ENCODE measurements at places on chromosomes 7 and 10. TPM values are rescaled to one million over a fixed set of nuclear protein-coding genes. Genes with fewer than 3 reads are reported as not detected.

- no peak for DNase-seq
- H3K27me3 ChIP-seq, result no peaks in the 10 kb centered on the region
- 0 out of 2 replicates have a peak overlapping the region, but pooled peaks have one; percentile 1 for H3K27ac ChIP-seq
- H3K36me3 ChIP-seq, result no peaks in the 10 kb centered on the region
- peaks cover 17% of the 10 kb centered on the region for H3K4me1 ChIP-seq
Observed at GRCh38 chr10:80133206-80133605, 676 bp downstream of the PLAC9 start.

- no peaks in the 10 kb centered on the region for H3K27me3 ChIP-seq
- H3K4me1 ChIP-seq, result peaks cover 39% of the 10 kb centered on the region
- H3K27ac ChIP-seq, result peak overlapping the region; percentile 92
Observed at GRCh38 chr10:97542169-97543024, 30.2 kb upstream of the ANKRD2 start.

GRCh38 chr7:145478541-145478940 is 638.1 kb upstream of the CNTNAP2 start:
- H3K27ac ChIP-seq, result no peak overlapping the region
- no peaks in the 10 kb centered on the region for H3K36me3 ChIP-seq
- H3K4me1 ChIP-seq, result no peaks in the 10 kb centered on the region
- H3K27me3 ChIP-seq, result no peaks in the 10 kb centered on the region
- no peak overlapping the region for H3K4me3 ChIP-seq

DNA sequence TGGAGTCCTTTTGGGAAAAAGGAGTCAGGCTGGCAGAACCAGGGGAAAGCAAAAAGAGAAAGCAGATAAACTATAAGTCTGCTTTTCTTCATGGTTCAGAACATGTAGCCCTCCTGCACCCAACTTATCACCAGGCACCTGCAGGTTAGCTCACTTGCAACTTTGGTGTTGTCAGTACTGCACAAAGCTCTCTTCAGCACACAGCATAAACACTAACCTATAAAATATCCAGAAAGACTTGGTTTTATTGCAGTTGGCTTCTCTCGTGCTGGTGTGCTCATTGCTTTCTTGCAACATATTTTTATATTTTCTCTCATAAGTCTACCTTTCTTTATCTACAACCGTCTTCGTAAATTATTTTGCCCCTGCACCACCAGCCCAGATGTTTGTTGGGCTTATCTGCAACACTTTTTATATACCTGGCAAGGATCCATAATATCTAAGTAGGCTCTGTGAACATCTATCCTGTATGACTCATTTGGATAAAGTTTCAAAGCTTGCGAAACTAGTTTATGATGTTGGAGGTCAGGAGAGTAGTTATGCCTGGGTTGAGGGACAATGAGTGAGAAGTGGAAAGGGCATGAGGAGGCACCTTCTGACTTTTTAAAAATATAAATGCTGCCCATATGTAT is 164.6 kb downstream of the ANKRD30A start:
- H3K27me3 ChIP-seq, result no peaks in the 10 kb centered on the region
- no peak for DNase-seq
- H3K36me3 ChIP-seq, result no peaks in the 10 kb centered on the region
- no peaks in the 10 kb centered on the region for H3K4me1 ChIP-seq

DNA sequence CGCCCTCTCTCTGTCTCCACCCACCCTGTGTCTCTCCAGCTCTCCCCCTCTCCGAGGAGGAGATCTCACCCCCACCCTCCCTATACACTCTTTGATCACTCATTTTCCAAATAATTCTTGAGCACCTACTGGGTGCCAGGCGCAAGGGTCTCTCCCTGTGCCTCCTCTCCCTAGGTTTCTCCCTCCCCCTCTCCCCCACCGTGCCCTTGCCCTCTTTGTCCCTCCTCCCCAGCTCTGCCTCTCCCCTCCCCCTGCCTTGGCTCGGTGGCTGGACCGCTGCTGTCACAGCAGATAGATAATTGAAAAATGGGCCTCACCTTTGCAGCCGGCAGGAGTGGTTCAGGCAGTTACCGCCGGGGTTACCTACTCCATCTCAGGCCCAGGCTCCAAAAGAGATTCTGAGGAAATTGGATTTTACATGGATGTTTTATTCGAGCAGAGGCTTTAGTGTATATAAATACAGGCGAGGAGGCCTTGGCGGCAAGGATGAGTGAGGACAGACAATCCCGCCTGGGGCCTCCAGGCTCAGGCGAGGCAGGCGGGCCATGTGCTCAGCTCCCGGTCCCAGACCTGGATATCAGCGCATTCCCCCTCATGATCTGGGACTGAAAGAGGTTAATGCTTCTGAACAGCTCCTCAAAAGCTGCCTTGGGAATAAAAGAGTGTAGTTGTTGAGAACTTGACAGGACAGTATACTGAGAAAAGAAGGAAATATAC is 60.8 kb upstream of the BTRC start:
- no peaks in the 10 kb centered on the region for H3K4me1 ChIP-seq
- DNase-seq, result no peak
- peaks cover 82% of the 10 kb centered on the region for H3K27me3 ChIP-seq
- no peak overlapping the region for H3K27ac ChIP-seq
- no peaks in the 10 kb centered on the region for H3K36me3 ChIP-seq

GRCh38 chr7:114851406-114852061 is 70.4 kb upstream of the MDFIC start:
- H3K27me3 ChIP-seq, result no peaks in the 10 kb centered on the region
- no peaks in the 10 kb centered on the region for H3K36me3 ChIP-seq
- no peak for DNase-seq
- no peaks in the 10 kb centered on the region for H3K4me1 ChIP-seq

DNA sequence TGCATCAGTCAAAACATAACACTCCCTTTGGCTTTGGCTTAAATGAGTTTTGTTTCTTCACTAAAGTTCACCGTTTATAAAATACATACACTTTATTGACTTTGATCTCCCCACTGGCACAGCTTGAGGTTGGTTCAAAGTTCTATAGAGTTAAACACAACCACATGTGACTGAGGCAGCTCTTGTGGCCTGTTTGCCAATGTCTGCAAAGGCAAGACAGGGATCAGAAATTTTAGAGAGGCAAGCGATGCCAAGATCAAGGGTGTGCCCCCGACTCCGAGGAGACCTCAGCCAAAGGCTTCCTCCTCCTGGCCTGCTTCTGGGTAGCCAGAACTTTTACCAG is 129.8 kb upstream of the JCAD start:
- no peaks in the 10 kb centered on the region for H3K27me3 ChIP-seq
- no peak overlapping the region for H3K4me3 ChIP-seq
- no peak for DNase-seq
- peak overlapping the region; percentile 50 for H3K27ac ChIP-seq

CYP2C8 gene
- total RNA-seq, result not detected

PDK4 gene
- under 0.01 TPM for total RNA-seq

PRSS1 gene
- total RNA-seq, result not detected

DNA sequence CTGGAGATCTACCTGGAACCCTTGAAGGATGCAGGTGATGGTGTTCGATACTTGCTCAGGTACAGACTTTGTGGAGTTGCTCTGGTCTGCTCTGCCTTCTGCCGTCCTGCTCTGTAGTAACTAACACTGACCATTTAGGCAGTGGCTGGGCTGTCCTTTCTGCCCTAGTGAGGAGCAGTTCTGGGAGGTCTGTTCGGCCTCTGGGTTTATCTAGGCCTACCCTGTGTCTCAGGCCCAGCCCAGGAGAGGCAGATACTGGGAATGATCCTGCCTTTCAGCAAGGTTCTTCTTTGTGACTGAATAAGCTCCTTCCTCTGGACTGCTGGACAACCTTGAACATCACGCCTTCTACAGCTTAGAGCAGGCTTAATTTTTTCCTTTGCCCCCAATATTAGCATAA is 1.7 kb downstream of the ZFYVE27 start:
- H3K36me3 ChIP-seq, result peaks cover 20% of the 10 kb centered on the region
- no peaks in the 10 kb centered on the region for H3K27me3 ChIP-seq
- H3K27ac ChIP-seq, result no peak overlapping the region
- H3K4me1 ChIP-seq, result peaks cover 9% of the 10 kb centered on the region

ZNF316 gene
- 6.1 TPM for total RNA-seq

GRCh38 chr7:149494738-149495368 is 2.8 kb downstream of the ZNF746 start:
- no peak overlapping the region for H3K4me3 ChIP-seq
- H3K27me3 ChIP-seq, result peaks cover 6% of the 10 kb centered on the region
- H3K4me1 ChIP-seq, result peaks cover 11% of the 10 kb centered on the region
- H3K27ac ChIP-seq, result peak overlapping the region; percentile 91
- H3K36me3 ChIP-seq, result peaks cover 39% of the 10 kb centered on the region

C7orf57 gene
- not detected for total RNA-seq

WBP1L gene
- 31.0 TPM for total RNA-seq

DNA sequence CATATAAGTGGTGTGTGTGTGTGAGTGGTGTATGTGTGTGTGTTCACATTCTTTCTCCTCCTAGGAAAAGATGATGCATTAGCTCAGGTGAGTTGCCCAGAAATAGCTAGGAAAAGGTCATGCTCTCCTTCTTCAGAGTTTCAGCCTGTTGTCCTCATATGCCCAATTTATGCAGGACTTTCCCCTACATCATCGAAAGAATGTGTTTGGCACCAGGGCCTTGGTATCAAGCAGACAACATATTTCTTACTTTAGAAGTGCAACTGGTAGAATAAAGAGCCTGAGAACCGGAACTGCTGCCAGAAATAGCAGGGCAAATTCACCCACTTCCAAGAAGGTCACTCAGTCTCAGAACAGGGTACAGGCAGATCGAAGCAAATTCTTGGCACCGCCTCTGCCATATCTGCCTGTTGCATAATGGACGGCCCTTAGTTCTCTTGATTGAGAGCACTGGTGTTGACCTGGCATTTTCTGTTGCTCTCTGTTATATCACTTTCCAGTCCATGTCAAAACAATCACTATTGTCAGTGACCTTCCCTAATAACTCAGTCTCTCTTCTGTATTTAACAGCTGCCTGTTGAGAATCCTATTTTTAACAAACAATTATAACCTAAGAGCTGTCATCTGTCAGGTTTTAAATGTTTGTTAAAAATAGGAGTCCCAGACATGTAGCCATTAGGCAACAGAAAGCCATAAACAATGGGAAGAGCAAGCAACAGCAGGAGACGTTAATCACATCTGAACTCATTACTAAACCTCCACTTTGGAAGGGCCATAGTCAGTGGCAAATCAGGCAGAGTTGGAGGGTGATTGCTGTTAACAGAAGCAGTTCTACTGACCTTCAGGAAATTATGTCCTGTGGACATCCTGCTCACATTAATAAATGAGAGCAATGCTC is 20.7 kb downstream of the ADRB1 start:
- no peak overlapping the region for H3K27ac ChIP-seq
- DNase-seq, result no peak

TAS2R5 gene
- total RNA-seq, result 0.36 TPM

- H3K27me3 ChIP-seq, result no peaks in the 10 kb centered on the region
- no peaks in the 10 kb centered on the region for H3K36me3 ChIP-seq
- no peak for DNase-seq
- no peak overlapping the region for H3K27ac ChIP-seq
- H3K4me1 ChIP-seq, result no peaks in the 10 kb centered on the region
Observed at GRCh38 chr10:22875581-22875980, 52.3 kb upstream of the ARMC3 start.

ACHE gene
- total RNA-seq, result not detected

KNDC1 gene
- total RNA-seq, result 0.56 TPM

- H3K27ac ChIP-seq, result no peak overlapping the region
- H3K4me3 ChIP-seq, result no peak overlapping the region
- no peak for DNase-seq
- H3K4me1 ChIP-seq, result no peaks in the 10 kb centered on the region
- H3K36me3 ChIP-seq, result peaks cover 30% of the 10 kb centered on the region
Observed at GRCh38 chr7:50605059-50605458, 39.9 kb upstream of the DDC start.

Data from IMR-90 (cell line).